Amniotic stem cell (primary cell): ENCODE measurements at places on chromosomes 12 and 14.

DNA sequence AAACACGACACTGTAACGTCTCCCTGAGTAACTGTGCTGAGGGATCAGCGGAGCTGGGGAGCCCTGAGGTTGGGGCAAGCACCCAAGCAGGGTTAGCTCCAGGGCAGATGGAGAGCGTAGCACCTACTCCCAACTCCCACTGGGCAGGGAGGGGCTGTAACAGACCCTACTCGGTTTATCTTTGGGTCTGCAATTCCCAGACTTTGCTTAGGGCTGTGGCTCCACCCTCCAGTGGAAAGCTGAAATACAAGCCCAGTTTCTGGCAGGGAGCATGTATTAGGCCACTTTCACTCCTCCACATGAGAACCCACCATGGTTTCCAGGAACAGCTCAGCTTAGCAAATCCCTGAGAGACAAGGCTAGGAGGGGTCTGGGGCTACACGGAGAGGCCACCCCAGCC is 17.3 kb upstream of the TC2N start:
- no peak for DNase-seq

DNA sequence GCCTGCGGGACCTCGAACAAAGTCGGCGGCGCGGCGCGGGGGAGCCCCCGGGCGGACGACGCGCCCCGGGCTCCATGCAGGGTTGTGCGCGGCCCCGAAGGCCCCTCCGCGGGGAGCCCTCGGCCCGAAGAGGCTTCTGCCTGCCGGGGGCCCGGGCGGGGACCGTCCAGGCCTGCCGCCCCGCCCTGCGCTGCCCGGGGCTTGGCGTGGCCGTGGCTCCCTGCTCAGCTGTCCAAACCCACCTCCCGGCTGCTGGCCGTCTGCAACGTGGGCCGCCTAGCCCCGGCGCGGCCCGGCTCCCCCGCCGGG is 670 bp downstream of the DYRK2 start:
- no peak for DNase-seq

DNA sequence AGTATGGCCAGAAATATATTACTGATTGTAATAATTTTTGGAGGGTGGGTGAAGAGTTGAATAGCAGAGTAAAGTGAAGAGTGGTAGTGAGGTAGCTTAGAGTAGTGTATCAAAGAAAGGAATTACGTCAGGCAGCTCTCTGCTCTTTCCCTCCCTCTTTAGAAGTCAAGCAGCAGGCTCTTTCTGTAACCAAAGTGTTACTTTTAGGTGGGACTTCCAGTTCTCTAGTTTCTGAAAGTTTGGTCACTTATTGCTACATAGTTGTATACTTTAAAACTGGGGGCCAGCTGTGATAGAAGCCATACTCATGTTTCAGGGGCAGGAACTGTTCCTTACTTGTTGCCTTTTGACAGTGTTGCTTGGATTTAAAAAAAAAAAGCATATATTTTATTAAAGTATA is 30.6 kb downstream of the ATF7IP start:
- DNase-seq, result no peak

- DNase-seq, result no peak
Measured at GRCh38 chr12:59619461-59620240, 23.8 kb downstream of the SLC16A7 start.

DNA sequence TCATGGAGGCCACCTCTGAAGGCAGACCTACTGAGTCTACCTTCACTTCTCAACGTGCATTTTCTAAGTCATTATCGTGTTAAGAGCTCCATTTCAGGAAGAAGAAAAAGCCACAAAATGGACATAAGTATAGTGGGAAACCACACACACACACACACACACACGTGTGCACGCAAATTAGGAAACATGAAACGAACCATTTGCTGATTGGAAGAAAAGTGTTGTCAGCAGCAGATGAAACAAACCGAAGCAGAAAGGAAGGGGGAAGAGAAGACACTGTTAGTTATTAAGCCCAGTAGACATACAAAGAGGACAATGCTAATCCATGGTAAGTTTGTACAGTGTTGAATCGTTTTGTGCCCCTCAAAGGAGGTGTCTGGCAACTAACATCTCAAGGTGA is 9.9 kb upstream of the VPS33A start:
- no peak for DNase-seq

DNA sequence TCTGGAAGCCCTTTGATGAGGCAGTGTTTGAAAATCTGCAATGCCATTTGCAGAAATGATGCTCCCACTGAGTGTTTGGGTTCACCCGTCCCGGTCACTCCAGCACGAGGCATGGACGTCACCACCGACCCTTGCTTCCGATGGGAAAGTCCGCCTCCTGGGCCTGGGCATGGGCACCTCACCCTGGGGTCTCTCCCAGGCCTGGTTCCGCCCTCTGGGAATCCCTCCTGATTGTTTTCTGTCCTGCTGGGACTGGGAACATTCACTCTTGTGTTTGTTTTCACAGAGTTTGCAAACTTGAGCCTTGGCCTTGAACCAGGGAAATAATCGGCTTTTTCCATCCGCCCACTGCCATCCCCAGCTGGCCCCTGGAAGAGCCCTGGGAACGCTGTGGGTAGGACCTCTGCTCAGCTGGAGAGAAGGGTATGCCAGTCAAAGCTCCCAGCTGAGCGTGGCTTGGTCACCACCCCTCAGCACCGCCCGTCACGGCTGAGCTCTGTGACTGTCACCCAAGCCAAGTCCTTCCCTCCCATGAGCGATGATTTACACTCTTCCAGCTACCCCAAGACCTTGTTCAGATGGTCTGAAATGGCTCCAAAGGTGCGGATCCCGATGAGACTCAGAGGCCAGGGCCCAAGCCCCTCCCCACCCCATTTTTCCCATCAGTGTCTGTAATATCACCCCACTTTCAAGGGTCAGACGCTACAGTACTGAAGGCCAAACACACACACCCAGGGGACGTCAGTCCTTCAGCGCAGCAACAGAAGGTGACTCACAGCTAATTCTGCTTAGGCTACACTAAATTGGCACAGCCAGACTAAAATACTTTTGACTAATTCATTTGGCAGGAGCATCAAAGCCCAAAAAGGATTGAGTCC is 34.1 kb upstream of the FZD10 start:
- no peak for DNase-seq

GRCh38 chr14:74495356-74495755 is 1.8 kb downstream of the ISCA2 start:
- no peak for DNase-seq

DNA sequence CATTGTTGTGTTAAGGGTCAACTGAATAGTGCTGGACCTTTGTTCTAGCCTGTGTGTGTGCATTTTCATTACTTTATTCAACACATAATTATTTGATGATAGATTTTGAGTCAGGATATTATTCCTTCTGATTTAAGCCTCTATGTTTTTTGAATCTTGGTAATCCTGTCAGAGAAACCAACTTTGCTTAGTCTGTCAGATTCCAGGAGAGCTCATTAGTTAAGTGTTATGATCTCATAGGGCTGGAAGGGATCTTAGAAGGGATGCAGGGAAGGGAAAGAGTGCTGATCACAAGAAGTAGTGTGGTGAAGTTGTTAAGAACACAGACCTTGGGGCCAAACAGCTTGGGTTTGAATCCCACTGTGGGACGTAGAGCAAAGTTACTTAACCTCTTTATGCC is 52.9 kb downstream of the SCN8A start:
- no peak for DNase-seq

GRCh38 chr12:64749461-64750200 is 9.6 kb downstream of the GNS start:
- no peak for DNase-seq

DNA sequence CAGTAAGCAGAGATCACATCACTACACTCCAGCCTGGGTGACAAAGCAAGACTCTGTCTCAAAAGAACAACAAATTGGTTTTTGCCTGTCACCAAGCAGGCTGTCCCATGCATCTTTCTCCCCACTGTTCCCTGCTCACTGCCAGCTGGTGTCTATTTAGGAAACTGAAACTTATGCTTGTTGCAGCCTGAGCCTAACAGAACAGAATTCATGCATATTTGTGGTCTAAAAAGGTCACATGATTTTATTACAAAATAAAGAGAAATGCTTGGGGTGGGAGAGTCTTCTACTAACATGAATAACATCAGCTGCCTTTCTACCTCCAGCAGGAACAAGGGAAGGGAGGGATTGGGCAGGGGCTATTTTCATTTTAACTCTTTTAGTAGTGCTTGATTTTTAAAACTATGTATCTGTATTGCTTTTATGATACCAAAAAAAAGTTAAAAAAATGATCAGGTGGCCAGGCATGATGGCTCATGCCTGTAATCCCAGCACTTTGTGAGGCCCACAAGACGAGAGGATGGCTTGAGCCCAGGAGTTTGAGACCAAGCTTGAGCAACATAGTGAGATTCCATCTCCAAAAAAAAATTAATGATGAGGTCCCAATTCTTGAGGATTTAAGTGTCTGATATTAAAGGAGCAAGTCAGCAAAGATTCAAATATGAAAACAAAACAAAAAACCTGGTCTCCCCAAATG is 923 bp downstream of the STAT2 start:
- DNase-seq, result peak; percentile 43

GRCh38 chr14:103889313-103890051 is 38.8 kb upstream of the TDRD9 start:
- no peak for DNase-seq

GRCh38 chr12:107319533-107320032 is 226.2 kb upstream of the CRY1 start:
- no peak for DNase-seq

- DNase-seq, result no peak
Measured at GRCh38 chr12:44626883-44627282, 249.2 kb downstream of the NELL2 start.

GRCh38 chr12:3231399-3231876 is 154.3 kb downstream of the TSPAN9 start:
- no peak for DNase-seq

- DNase-seq, result no peak
Measured at GRCh38 chr14:32934881-32935633, 3.6 kb upstream of the NPAS3 start.

GRCh38 chr12:70686299-70686698 is 49.1 kb upstream of the PTPRB start:
- no peak for DNase-seq

DNA sequence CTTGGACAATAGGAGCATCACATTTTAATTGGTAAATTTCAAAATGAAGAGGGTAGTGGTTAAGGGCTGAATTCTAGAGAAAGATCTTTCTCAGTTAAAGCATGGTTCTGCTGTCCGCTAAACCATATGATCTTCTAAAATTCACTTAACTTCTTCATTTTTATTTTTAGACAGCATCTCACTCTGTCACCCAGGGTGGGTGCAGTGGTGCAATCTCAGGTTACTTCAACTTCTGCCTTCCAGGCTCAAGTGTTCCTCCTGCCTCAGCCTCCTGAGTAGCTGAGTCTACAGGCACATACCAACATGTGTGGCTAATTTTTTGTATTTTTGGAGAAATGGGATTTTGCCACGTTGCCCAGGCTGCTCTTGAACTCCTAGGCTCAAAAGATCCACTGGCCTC is 226.7 kb upstream of the ABCD2 start:
- no peak for DNase-seq

DNA sequence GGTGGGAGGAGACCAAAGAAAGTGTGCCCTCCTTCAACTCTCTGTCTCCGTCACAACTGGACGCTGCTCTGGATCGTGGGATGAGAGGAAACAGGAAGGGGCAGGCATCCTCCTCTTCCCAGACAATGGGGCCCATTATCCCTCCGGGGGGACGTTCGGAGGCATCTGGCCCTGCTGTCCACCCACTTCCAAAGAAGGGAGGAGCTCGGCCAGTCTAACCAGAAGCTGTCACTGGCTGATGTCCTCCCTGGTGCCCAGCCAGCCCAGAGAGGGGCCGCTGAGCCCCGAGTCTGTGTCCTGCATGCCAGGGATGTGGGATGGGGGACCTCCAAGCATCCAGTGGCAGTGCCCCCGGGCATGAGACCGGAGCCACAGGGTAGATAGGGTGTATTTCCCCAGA is 39.8 kb upstream of the MEG3 start:
- no peak for DNase-seq

GRCh38 chr12:128970110-128970509 is 116.8 kb downstream of the GLT1D1 start:
- no peak for DNase-seq

- no peak for DNase-seq
Measured at GRCh38 chr14:64611358-64612020, 61.7 kb downstream of the PPP1R36 start.

DNA sequence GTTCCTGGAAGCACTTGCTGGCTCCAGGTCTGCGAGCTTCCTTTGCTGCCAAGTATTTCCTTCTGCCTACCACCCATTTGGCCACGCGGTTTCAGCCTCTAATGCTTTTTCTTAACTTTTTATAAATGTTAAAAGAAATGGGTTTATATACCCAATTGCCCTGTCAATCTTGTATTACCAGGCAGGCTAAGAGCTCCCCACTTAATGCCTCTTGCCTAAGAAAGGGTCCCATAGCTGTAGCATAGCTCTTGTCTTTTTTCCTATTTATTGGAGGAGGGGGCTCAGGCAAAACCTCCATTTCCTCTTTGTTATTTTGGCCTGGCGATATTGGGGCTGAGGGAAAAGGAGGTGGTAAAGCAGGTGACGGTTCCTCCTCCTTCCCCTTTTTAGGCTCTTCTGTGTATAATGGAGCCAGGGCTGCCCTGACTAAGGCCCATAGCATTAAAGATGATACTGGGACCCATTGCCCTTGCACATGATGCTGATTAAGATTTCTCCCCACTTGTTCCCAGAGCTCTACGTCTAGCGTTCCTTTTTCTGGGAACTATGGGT is 21.6 kb upstream of the BLTP3B start:
- DNase-seq, result no peak

DNA sequence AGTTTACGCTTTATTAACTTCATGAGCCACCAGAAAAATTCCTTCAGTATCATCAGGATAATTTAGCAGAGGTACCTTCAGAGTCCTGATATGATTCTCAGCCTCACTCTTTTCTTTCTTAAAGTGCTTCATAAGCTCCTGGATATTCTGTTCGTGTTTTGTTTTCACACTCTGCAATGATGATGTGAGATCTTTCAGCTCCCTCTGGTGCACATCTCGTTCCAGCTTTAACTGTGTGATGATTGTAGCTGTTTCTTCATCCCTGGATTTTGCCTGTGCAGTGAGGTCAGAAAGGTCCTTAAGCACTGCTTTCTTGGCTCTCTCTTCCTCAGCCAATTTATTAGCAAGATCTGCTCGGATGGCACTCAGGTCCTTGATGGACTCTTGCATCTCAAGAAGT is 156.7 kb downstream of the CEP128 start:
- DNase-seq, result no peak

DNA sequence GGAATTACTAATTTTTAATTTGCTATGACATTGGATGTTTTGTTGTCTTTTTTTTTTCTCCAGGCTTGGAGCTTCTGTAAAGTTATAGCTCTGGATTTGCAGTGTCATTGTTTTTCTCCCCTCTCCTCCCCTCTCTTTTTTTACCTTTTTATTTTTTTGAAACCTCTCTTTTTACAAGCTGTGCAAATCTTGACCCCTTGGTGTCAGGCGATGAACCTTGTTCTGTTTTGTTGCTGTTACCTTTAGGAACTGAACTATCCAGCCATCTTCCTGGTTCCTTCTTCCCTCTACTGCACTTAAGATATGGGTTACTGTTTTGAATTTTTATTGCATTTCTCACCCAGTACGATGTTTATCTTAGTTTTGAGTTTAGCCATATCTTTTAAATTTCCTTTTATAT is 13.7 kb downstream of the KTN1 start:
- no peak for DNase-seq

GRCh38 chr12:59067083-59067482 is 146.8 kb upstream of the LRIG3 start:
- DNase-seq, result peak; percentile 14

- no peak for DNase-seq
Measured at GRCh38 chr14:101186544-101186943, 283.0 kb upstream of the RTL1 start.

- no peak for DNase-seq
Measured at GRCh38 chr12:116333402-116333801, 55.9 kb upstream of the MED13L start.

- DNase-seq, result no peak
Measured at GRCh38 chr14:67446371-67447032, 34.5 kb upstream of the PLEK2 start.
